ENCODE measurements at places on chromosomes 3 and 15.

GRCh38 chr3:122535964-122536631, 21.4 kb upstream of the KPNA1 start:
- DNase-seq: no peak

DNA sequence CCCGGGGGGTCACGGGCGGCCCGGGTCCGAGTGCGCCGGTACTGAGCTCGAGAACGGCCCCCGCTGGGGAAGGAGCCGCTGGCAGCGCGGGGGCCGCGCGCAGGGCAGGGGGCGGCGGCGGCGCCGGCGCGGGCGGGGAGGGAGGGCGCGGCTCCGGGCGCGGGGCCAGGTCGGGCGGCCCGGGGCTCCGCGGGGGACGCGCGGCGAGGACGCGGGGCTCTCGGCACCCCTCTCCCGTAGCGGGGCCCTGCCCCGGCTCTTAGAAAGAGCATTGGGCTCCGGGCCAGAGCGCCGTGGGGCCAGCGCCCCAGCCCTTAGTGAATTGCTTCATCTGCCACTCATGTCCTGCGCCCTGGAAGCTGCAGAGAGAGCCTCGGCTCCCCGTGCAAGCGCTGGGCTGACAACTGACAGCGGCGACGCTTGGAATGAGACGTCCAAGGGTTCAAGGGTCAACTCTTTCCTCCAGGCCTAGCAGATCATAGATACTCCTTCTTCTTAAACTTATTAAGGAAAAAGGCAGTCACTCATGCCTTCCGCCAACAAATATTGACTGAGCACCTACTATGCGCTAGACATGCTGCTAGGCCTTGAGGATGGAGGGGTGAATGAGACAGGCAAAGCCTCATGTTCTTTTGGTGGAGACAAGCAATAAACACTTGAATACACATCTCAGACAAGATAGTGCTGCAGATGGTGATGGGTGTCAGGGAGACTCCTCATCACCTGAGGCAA, 140.8 kb downstream of the SMAD6 start:
- DNase-seq: no peak

DNA sequence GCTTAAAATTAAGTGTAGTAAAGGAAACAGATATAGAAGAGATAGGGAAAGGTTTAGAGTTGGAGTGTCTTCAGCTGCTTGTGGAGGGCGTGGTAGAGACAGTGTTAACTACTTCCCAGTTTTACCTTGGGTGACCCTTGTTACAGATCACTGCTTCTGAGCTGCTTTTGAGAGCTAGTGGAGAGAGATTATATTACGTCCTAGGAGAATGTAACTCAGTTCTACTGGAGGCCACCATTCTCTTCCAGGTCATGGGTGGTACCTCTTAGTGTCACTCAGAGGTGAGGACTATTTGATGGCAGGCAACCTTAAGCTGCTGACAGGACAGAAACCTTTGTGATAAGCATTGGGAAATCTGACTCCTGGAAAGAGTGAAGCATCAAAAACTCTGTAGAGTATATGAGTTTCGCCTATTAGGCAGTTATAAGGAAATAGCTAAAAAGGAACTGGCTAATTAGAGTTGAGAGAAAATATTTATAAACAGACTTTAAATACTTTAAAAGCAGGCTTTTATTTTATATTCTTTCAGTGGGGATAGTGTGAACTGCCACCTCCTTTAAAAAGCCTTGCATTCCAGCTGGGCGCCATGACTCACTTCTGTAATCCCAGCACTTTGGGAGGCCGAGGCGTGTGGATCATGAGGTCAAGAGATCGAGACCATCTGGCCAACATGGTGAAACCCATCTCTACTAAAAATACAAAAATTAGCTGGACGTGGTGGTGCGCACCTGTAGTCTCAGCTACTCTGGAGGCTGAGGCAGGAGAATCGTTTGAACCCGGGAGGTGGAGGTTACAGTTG, 106.5 kb downstream of the ZNF609 start:
- DNase-seq: no peak

GRCh38 chr3:102450976-102451375, 16.2 kb downstream of the ZPLD1 start:
- no peak for DNase-seq

GRCh38 chr3:57063032-57063431, 2.6 kb downstream of the SPATA12 start:
- no peak for DNase-seq

DNA sequence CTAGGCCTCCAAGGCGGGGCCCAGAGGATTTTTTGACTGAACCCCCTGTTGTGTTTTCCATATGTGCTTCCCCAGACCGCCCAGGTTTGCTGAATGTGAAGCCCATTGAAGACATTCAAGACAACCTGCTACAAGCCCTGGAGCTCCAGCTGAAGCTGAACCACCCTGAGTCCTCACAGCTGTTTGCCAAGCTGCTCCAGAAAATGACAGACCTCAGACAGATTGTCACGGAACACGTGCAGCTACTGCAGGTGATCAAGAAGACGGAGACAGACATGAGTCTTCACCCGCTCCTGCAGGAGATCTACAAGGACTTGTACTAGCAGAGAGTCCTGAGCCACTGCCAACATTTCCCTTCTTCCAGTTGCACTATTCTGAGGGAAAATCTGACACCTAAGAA, 50.5 kb upstream of the TSEN2 start:
- DNase-seq: no peak

- no peak for DNase-seq
Measured at GRCh38 chr15:92877000-92877399, 23.1 kb upstream of the CHD2 start.

- no peak for DNase-seq
Measured at GRCh38 chr3:28651159-28651558, 302.5 kb upstream of the AZI2 start.

GRCh38 chr15:80490431-80490990, 86.3 kb downstream of the ARNT2 start:
- no peak for DNase-seq

- DNase-seq: no peak
Measured at GRCh38 chr3:82761858-82762257, 1000.4 kb upstream of the GBE1 start.

DNA sequence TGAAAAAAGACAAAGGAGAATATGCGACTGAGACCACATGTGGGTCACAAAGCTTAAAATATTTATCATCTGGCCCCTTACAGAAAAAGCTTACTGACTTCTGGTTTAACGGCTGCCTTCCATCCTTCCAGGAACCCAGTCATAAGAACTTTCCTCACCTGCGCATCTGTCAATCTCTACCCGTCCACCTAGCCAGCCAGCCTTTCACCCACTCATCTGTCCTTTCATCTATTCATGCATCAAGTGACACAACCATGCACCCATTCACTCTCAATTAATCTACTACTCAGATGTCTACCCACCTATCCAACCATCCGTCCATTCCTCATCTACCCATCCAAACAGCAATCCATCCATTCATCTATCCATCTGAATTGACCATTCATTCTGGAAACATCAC, 64.2 kb upstream of the NR2C2 start:
- DNase-seq: no peak
